Heart right ventricle (tissue), 16 donors: ENCODE measurements at places on chromosomes 6 and 20. TPM values are rescaled to one million over a fixed set of nuclear protein-coding genes. Genes with fewer than 3 reads are reported as not detected.

POU3F2 gene
- total RNA-seq: not detected

NRN1 gene
- total RNA-seq: 8.8 TPM

ATAT1 gene
- total RNA-seq: 1.8 TPM

F13A1 gene
- total RNA-seq: 35.9 TPM

ZNF334 gene
- total RNA-seq: 1.1 TPM

- no peak for DNase-seq
- H3K4me1 ChIP-seq: no peaks in the 10 kb centered on the region
- no peaks in the 10 kb centered on the region for H3K36me3 ChIP-seq
- no peak overlapping the region for H3K4me3 ChIP-seq
- no peak overlapping the region for H3K27ac ChIP-seq
Observed at GRCh38 chr6:149236589-149236988, 80.9 kb upstream of the TAB2 start.

DNA sequence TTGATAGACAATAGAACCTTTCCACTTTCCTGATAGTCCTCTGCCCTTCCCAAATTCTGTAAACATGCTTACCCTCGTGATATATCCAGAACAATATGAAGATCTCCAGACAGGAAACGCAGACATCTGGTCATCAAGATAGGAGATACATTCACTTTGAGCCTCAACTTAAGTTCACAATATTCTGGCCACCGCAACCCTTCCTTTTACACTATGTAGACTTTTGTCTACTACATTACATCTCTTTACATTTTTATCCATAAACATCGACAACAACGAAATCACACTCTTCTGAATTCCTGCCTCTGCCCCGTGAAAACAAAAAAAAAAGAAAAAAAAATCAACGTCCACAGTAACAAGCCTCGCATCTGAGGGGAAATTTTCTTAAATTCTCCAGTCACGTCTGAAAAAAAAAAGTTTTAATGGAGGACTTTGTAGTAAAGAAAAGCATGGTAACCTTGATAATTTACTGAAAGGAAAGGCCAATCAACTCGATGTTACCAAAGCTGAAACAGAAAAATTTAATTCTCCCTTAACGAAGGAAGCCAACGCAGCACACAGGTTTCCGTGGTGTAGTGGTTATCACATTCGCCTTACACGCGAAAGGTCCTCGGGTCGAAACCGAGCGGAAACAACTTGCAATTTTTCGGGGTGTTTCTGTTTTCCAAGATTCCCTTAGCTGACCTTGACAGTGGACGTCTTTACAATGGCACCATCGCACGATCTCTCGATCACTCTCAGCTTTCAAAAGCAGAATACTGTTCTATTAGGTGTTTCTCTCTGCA lies 21.8 kb downstream of the POM121L2 start:
- no peak for DNase-seq
- peaks cover under 1% of the 10 kb centered on the region for H3K4me1 ChIP-seq
- no peak overlapping the region for H3K4me3 ChIP-seq

DNA sequence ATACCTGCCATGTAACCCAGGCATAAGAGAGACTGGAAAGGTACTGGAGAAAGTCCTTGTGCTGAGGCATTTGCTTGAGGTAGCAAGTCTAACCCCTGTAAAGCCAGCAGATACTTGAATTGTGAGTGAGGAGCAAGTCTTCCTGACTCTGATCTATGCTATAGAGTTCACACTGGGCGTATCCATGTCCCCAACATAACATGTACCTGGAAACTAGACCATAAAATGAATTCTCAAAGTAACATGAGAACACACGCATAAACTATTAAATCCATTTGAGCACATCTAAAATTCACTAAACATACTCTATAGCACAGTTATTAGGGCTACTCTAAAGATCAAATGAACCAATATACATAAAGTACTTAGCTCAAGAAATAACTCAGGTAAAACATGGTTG lies 2.0 kb downstream of the NHSL1 start:
- no peak for DNase-seq
- peaks cover 55% of the 10 kb centered on the region for H3K4me1 ChIP-seq
- H3K4me3 ChIP-seq: no peak overlapping the region

GRCh38 chr6:104813552-104813951 lies 46.2 kb downstream of the HACE1 start:
- no peak for DNase-seq
- H3K36me3 ChIP-seq: peaks cover 9% of the 10 kb centered on the region
- no peak overlapping the region for H3K4me3 ChIP-seq
- H3K27ac ChIP-seq: no peak overlapping the region

DNA sequence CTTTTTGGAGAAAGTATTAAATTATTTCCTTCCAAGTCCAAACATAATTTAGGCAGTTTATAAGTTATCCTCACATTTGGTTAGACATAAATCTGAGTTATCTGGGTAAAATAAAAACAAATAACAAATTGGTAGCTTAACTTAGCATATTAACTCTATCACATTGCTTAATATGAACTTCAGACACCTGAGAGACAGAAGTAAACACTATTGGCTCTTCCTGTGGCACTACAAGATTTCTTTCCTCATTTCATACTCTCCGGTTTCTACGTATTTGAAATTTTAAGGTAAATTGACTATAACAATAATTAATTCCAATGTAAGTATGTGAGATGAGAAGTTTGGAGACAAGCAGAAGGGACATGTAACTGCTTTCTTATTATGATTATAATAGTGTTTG lies 106.8 kb downstream of the TRMT11 start:
- H3K4me3 ChIP-seq: no peak overlapping the region
- H3K36me3 ChIP-seq: no peaks in the 10 kb centered on the region

DNA sequence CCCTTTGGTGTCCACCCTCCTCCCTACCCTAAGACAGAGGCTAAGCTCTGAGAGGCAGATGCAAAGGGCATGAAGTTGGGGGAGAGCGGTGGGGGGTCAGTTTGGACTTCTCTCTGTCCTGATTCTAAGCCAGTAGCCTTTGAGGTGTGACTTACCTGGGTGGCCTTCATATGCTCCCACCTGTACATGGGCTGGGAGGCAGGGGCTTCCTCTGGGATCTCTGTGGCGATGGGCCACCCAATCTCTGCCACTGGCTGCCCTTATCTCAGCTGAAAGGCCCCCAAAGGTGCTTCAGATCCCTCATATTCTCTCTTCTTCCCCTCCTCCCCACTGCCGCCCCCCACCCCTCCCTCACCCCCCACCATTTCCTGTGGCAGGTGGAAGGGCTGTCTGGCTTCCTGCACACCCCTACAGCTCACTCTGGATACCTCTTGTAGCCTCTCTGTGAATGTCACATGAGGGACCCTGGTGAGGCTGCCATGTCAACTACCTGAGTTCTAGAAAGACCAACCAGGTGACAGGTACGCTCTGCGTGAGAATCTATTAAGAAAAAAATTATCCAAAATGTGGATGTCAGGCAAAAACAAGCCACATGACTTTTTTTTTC lies 34.0 kb downstream of the PNLDC1 start:
- no peaks in the 10 kb centered on the region for H3K27me3 ChIP-seq
- H3K4me3 ChIP-seq: no peak overlapping the region
- DNase-seq: no peak
- H3K36me3 ChIP-seq: no peaks in the 10 kb centered on the region
- no peak overlapping the region for H3K27ac ChIP-seq

DNA sequence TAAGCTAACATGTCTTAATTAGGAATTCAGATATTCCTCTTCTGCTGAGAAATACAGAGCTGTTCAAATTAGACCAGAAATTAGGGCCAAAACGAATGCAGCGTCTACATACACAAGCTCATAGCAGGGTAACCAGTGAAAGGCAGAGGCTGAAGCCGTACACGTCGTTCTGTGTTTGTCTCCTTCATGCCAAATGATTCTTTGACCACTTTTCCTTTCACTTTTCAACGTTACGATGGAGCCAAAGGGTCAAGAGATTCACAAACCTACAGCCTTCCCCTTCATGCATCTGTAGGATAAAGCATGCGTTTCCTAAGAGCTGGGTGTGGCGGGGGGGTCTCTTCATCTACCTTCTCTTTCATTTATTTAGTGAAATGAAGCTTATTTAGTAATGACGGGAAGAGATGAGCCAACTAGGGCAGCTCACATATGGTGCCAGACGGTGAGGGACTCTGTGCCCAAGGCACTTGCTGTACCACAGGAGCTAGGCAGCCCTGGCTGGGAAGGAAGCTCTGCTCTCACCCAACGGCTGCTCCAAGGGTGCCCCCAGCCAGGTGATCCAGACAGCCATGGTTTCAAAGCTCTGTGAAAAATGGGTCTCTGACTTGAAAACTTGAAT lies 178.0 kb downstream of the ATXN1 start:
- peaks cover 17% of the 10 kb centered on the region for H3K4me1 ChIP-seq
- no peaks in the 10 kb centered on the region for H3K36me3 ChIP-seq
- no peak for DNase-seq
- no peak overlapping the region for H3K27ac ChIP-seq
- H3K4me3 ChIP-seq: no peak overlapping the region

GRCh38 chr6:169646906-169647567 lies 54.8 kb downstream of the WDR27 start:
- no peaks in the 10 kb centered on the region for H3K4me1 ChIP-seq
- no peak overlapping the region for H3K4me3 ChIP-seq
- H3K27ac ChIP-seq: no peak overlapping the region
- no peak for DNase-seq

DNA sequence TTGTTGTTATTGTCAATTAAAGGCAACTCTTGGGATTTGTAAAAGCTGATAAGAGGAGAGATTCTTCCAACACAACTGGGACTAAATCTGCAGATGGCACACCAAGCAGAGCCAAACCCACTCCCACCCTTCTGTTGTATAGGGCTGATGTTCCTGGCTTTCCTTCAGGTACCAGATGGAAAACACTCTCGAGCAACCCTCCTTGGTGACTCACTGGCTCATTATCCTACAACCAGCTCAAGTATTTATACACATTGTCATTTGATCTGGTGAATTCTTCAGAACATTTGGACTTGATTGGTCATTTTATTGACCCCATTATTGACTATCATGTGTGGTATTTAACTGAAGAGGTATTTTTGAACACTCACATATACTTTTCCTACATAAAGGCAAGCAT lies 190.3 kb upstream of the PCSK2 start:
- no peak overlapping the region for H3K4me3 ChIP-seq
- H3K36me3 ChIP-seq: no peaks in the 10 kb centered on the region
- no peak overlapping the region for H3K27ac ChIP-seq

- H3K27ac ChIP-seq: no peak overlapping the region
- H3K4me1 ChIP-seq: no peaks in the 10 kb centered on the region
Observed at GRCh38 chr6:45599053-45599452, 221.3 kb upstream of the SUPT3H start.

GRCh38 chr6:109221543-109222195 lies 126.4 kb downstream of the CEP57L1 start:
- peaks cover 8% of the 10 kb centered on the region for H3K4me1 ChIP-seq
- no peak for DNase-seq
- H3K36me3 ChIP-seq: no peaks in the 10 kb centered on the region
- no peaks in the 10 kb centered on the region for H3K27me3 ChIP-seq
- peak overlapping the region; percentile 30 for H3K27ac ChIP-seq

- H3K4me1 ChIP-seq: no peaks in the 10 kb centered on the region
- H3K27me3 ChIP-seq: no peaks in the 10 kb centered on the region
- no peak for DNase-seq
Observed at GRCh38 chr6:31878726-31879125, at the start of gene SLC44A4. SLC44A4 (minus strand) TSS chr6:31878997; CDS start chr6:31878980, 17 bp downstream.

GRCh38 chr20:23122796-23123655 lies 36.9 kb upstream of the CD93 start:
- no peak for DNase-seq
- H3K4me1 ChIP-seq: peaks cover 10% of the 10 kb centered on the region
- no peaks in the 10 kb centered on the region for H3K27me3 ChIP-seq
- no peak overlapping the region for H3K4me3 ChIP-seq
- H3K36me3 ChIP-seq: no peaks in the 10 kb centered on the region
- no peak overlapping the region for H3K27ac ChIP-seq

- H3K27me3 ChIP-seq: peaks cover 13% of the 10 kb centered on the region
- DNase-seq: peak; percentile 41
- H3K36me3 ChIP-seq: no peaks in the 10 kb centered on the region
- no peak overlapping the region for H3K4me3 ChIP-seq
Observed at GRCh38 chr20:37911838-37912281, 8.9 kb downstream of the VSTM2L start.

DNA sequence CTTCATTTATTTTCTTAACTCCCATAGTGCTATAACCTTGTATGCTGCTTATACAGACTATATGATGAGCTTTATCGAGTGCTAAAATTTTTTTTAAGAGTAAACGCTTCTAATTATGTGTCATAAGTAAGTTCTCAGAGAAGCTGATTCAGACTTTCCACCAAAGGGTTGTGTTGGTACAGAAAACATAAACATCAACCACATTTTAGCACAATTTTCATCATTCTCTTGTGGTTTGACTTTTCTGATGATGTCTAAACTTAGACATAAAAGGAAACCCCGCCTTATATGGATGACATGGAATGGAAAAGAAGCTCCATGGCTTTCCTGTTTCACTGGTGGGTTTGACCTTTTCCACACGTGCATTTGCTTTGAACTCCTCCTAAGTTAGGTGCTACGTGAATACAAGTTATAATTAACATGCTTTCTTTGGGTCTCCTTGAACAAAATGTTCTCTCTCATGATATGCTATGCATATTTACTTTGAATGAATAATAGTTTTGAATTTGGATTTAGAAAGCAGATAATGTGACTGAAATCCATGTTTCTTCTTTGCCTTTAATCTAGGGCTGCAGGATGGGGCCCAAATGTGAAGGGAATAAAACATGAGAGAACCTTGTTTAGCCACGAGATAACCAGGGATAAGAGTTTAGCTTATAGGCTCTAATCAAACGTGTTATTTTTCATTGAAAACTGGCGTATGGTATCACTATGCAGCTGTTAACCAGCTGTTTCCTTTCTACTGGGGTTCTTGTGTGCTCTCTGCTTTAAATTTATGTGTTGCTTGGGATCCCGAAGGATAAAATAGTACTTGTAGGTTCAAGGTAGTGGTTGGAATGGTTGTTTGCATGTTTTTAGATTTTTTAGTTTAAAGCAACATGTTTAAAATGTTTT lies 127.1 kb upstream of the AHI1 start:
- no peaks in the 10 kb centered on the region for H3K36me3 ChIP-seq
- no peaks in the 10 kb centered on the region for H3K27me3 ChIP-seq
- no peak for DNase-seq
- no peaks in the 10 kb centered on the region for H3K4me1 ChIP-seq

- H3K27ac ChIP-seq: no peak overlapping the region
- H3K4me3 ChIP-seq: no peak overlapping the region
- peaks cover 5% of the 10 kb centered on the region for H3K4me1 ChIP-seq
- no peaks in the 10 kb centered on the region for H3K36me3 ChIP-seq
Observed at GRCh38 chr6:157668009-157668401, 155.0 kb upstream of the SNX9 start.
